ENCODE measurements at places on chromosomes 3 and 15. TPM values are rescaled to one million over a fixed set of nuclear protein-coding genes. Genes with fewer than 3 reads are reported as not detected.

GRCh38 chr15:52104532-52105004 lies 8.0 kb downstream of the BCL2L10 start:
- H3K27me3 ChIP-seq: peaks cover 11% of the 10 kb centered on the region
- no peak overlapping the region for H3K4me3 ChIP-seq
- H3K27ac ChIP-seq: no peak overlapping the region

- H3K27me3 ChIP-seq: no peaks in the 10 kb centered on the region
- peak overlapping the region; percentile 77 for H3K4me3 ChIP-seq
- H3K36me3 ChIP-seq: no peaks in the 10 kb centered on the region
- peak; percentile 70 for DNase-seq
- peak overlapping the region; percentile 83 for H3K27ac ChIP-seq
Measured at GRCh38 chr3:58490860-58491501, 915 bp upstream of the KCTD6 start.

GRCh38 chr3:18425641-18426257 lies 610 bp upstream of the SATB1 start:
- peak overlapping the region; percentile 95 for H3K27ac ChIP-seq
- H3K4me1 ChIP-seq: peaks cover 34% of the 10 kb centered on the region
- H3K36me3 ChIP-seq: no peaks in the 10 kb centered on the region
- no peaks in the 10 kb centered on the region for H3K27me3 ChIP-seq

DNA sequence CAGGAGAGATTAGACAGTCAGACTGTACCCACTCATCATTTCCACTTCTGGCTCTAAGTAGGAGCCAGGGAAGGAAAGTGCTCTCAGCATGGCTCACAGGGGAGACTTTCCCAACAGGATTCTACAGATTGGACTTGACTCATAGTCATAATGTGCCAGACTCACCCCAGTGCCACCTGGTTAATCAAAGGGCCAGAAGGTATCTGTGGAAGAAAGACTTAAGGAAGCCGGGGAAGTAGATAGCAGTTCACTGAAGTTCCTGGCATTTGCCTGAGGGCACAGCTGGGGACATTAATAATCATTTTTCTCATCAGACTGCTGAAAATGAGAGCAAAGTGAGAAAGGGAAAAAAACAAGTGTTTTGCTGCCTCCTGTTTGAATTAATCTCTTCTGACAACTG lies 717.5 kb downstream of the TUSC7 start:
- no peak overlapping the region for H3K4me3 ChIP-seq
- H3K27ac ChIP-seq: no peak overlapping the region
- no peaks in the 10 kb centered on the region for H3K4me1 ChIP-seq
- no peak for DNase-seq
- no peaks in the 10 kb centered on the region for H3K27me3 ChIP-seq

DNA sequence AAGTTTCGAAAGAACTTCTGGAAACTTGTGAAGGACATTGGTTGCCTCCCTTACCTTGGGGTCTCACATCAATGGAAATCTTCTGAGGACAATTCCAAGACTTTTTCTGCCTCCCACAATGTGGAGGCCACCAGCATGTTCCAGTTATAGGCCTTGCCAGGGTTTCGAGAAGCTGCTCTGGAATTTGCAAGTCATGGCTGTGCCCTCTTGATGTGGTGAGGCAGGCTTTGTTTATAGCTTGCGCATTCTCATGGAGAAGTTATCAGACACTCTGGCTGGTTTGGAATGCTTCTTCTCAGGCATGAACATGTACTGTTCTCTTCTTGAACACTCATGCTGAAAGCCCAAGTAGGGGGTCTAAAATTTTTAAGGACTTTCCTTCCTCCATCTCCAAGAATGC lies 4.1 kb downstream of the CXCR6 start:
- peaks cover 18% of the 10 kb centered on the region for H3K4me1 ChIP-seq
- peaks cover 61% of the 10 kb centered on the region for H3K36me3 ChIP-seq
- H3K27me3 ChIP-seq: no peaks in the 10 kb centered on the region
- H3K27ac ChIP-seq: no peak overlapping the region
- H3K4me3 ChIP-seq: no peak overlapping the region
- no peak for DNase-seq

DNA sequence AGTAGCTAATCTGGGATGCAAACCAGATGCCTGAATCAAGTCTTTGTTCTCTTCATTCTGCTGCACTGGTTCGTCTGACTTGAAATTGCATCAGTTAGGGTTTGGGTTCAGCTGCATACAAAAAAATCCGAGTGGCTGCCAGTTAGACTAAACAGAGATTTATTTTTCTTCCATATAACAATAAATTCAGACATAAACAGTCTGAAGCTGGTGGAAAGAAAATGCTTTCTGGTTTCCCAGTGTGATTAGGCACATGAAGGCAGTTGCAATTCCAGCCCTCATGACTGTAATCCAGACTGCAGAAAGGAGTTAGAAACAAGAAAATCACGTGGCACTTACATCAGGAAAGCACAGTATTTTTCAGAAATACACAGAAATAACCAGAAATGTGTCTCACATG lies 930.7 kb downstream of the MCTP2 start:
- DNase-seq: no peak
- H3K4me1 ChIP-seq: no peaks in the 10 kb centered on the region
- H3K4me3 ChIP-seq: no peak overlapping the region
- H3K27me3 ChIP-seq: no peaks in the 10 kb centered on the region
- H3K27ac ChIP-seq: peak overlapping the region; percentile 50

DNA sequence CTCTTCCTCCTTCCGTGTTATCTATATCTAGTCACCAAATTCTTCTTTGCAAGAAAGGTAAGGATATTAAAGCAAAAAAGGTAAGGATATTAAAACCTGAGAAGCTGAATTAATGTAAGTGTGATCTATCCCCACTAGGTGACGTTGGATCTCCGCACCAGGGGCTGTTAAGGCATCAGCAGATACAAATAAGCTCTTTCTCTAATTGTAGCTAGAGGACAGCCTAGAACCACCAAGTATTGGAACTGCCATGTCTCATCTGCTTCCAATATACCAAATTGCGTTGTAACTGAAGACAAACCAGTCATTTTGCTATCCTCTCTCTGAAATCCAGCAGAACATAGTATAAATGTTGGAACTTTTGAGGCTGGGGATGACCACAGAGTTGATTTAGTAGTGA lies 471.2 kb upstream of the TGFBR2 start:
- H3K4me3 ChIP-seq: no peak overlapping the region
- no peaks in the 10 kb centered on the region for H3K4me1 ChIP-seq
- H3K27ac ChIP-seq: no peak overlapping the region
- no peaks in the 10 kb centered on the region for H3K27me3 ChIP-seq

- no peak overlapping the region for H3K4me3 ChIP-seq
- no peaks in the 10 kb centered on the region for H3K4me1 ChIP-seq
- no peaks in the 10 kb centered on the region for H3K27me3 ChIP-seq
- H3K27ac ChIP-seq: peak overlapping the region; percentile 2
Measured at GRCh38 chr3:176794406-176794805, 402.9 kb downstream of the TBL1XR1 start.

DNA sequence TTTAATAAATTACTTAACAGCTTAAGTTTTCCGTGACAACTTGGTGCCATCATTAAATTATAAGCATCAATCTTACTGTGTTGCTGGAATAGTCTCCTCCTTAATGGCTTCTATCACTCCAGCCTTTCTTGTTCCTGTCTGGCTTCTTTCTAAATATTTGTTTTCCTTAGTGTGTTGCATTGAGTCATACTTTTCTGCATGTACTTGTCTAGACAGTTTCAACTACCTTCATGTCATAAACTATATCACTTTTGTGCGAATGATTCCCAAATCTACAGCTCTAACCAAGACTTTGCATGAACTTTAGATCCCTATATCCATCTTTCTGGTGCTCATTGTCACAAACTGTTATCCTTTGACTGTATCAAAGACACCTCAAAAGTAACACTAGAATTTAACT lies 78.4 kb downstream of the AKAP13 start:
- peaks cover 30% of the 10 kb centered on the region for H3K4me1 ChIP-seq
- DNase-seq: no peak
- H3K27ac ChIP-seq: no peak overlapping the region
- no peaks in the 10 kb centered on the region for H3K27me3 ChIP-seq
- H3K36me3 ChIP-seq: no peaks in the 10 kb centered on the region
- H3K4me3 ChIP-seq: no peak overlapping the region

GRCh38 chr3:26422415-26422814 lies 200.2 kb upstream of the LRRC3B start:
- no peaks in the 10 kb centered on the region for H3K27me3 ChIP-seq
- DNase-seq: no peak
- no peak overlapping the region for H3K27ac ChIP-seq
- no peak overlapping the region for H3K4me3 ChIP-seq

DNA sequence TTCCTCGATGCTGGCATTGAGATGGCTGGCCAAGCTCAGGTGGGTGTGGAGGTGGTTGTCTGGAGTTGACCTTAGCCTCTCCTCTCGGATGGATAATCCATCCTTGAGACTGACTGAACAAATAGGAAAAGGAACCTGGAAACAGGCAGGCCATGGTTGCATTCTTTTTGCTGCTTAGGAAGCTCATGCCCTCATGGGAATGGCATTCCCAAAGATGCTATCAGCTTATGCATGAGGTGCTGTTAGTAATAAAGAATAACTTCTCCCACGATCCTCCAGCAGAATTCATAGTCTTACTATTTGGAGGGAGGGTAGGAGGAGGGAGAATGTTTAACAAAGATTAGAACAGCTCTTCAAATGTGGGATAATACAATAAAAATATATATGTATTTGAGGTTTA lies 303.0 kb upstream of the TPM1 start:
- no peak for DNase-seq
- H3K27ac ChIP-seq: no peak overlapping the region

- H3K27me3 ChIP-seq: no peaks in the 10 kb centered on the region
- H3K4me1 ChIP-seq: no peaks in the 10 kb centered on the region
- DNase-seq: no peak
Measured at GRCh38 chr15:22258009-22258397, 177.7 kb downstream of the OR4M2 start.

- DNase-seq: no peak
- no peaks in the 10 kb centered on the region for H3K36me3 ChIP-seq
- H3K27me3 ChIP-seq: no peaks in the 10 kb centered on the region
- no peak within 1 kb of the TSS for H3K4me3 ChIP-seq
Measured at GRCh38 chr15:66565741-66566144, at the start of gene LCTL. Gene LCTL (minus strand): TSS chr15:66565998. CDS start chr15:66565365, 633 bp downstream.

GRCh38 chr15:49215768-49216739 lies 46.0 kb downstream of the GALK2 start:
- H3K4me1 ChIP-seq: no peaks in the 10 kb centered on the region
- H3K27me3 ChIP-seq: no peaks in the 10 kb centered on the region
- H3K36me3 ChIP-seq: no peaks in the 10 kb centered on the region
- DNase-seq: no peak

DNA sequence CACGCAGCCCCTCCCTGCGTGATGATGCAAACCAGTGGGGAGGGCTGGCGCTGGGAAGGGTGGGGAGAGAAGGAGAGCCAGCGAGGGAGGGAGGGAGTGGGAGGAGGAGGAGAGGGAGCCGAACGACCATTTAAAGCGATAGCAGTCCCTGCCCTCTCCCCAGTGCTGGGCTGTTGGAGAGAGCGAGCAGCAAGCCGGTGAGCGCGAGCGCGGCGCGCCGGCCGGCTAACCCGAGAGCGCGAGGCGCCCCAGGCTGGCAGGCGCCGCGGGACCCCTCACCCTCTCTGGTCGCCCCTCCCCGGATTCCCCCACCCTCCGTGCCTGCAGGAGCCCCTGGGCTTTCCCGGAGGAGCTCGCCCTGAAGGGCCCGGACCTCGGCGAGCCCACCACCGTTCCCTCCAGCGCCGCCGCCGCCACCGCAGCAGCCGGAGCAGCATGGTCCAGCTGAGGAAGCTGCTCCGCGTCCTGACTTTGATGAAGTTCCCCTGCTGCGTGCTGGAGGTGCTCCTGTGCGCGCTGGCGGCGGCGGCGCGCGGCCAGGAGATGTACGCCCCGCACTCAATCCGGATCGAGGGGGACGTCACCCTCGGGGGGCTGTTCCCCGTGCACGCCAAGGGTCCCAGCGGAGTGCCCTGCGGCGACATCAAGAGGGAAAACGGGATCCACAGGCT lies at the start of gene GRM7:
TSS of gene GRM7 (plus strand) at position 162 of the 671 bp plus-strand sequence.
- H3K27ac ChIP-seq: no peak within 1 kb of the TSS
- peaks cover 25% of the 10 kb centered on the region for H3K4me1 ChIP-seq
- H3K4me3 ChIP-seq: no peak within 1 kb of the TSS
- H3K27me3 ChIP-seq: peaks cover 4% of the 10 kb centered on the region
- no peaks in the 10 kb centered on the region for H3K36me3 ChIP-seq
- no peak for DNase-seq

DNA sequence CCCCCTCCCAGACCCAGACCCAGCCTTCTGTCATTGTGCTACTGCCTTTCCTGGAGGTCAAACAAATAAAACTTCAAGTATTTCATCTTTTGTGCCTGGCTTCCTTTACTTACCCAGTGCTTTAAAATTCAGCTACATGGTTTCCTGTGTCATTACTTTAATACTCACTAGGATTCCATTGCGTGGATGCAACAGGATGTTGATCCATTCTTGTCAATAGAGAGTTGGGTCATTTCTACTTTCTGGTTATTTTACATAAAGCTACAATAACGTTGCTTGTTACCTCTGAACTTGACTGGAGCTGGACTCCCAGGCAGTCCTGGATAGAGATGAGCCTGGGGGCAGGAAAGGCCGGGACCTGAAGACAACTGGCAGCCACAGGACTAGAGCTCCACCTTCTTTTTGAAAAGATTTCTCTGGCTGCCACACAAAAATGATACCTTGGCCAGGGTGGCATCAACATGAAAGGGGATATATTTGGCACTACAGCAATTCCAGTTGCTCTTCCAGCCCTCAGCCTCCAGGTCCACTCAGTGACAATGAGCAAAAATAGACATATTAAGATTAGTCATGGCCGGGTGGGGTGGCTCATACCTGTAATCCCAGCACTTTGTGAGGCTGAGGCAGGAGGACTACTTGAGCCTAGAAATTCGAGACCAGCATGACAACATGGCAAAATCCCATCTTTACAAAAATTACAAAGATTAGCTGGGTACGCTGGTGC lies 23.3 kb upstream of the HEG1 start:
- H3K4me1 ChIP-seq: no peaks in the 10 kb centered on the region
- H3K36me3 ChIP-seq: no peaks in the 10 kb centered on the region
- no peaks in the 10 kb centered on the region for H3K27me3 ChIP-seq
- DNase-seq: no peak

DNA sequence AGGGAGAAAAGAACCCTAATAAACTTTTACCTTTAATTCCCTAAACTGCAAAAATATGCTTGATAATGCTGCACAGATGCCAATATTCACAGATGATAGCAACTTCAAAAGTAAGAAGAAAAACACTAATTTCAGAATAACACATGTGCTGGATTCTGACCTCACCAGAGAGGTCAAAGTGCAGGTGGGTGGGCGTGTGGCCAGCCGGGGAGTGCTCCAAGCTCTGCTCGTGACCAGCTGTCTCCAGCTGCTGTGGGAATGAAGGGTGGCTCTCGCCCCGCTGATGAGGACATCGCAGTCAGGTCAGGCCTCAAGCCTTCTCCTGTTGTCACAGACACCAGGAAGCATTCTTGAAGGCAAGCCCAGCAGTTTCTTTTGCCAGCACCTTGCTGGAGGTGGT lies 57.1 kb downstream of the ADAMTS17 start:
- no peaks in the 10 kb centered on the region for H3K36me3 ChIP-seq
- peak; percentile 90 for DNase-seq
- no peaks in the 10 kb centered on the region for H3K27me3 ChIP-seq
- no peak overlapping the region for H3K4me3 ChIP-seq

Gene POLQ
- total RNA-seq: 0.71 TPM

Gene CFAP20DC
- total RNA-seq: 0.28 TPM

Gene LRRC3B
- total RNA-seq: 0.66 TPM

Gene ATP2B2
- under 0.01 TPM for total RNA-seq

Gene KNL1
- total RNA-seq: 0.68 TPM

Gene GASK1A
- total RNA-seq: 18.9 TPM

Gene KNG1
- total RNA-seq: not detected

Gene CIDEC
- total RNA-seq: 1.6 TPM

Gene GOLGA8R
- total RNA-seq: 6.9 TPM

Measured in sigmoid colon (tissue), 7 donors.